RPMI8226 (cell line): ENCODE measurements at places on chromosomes 11 and 22.

DNA sequence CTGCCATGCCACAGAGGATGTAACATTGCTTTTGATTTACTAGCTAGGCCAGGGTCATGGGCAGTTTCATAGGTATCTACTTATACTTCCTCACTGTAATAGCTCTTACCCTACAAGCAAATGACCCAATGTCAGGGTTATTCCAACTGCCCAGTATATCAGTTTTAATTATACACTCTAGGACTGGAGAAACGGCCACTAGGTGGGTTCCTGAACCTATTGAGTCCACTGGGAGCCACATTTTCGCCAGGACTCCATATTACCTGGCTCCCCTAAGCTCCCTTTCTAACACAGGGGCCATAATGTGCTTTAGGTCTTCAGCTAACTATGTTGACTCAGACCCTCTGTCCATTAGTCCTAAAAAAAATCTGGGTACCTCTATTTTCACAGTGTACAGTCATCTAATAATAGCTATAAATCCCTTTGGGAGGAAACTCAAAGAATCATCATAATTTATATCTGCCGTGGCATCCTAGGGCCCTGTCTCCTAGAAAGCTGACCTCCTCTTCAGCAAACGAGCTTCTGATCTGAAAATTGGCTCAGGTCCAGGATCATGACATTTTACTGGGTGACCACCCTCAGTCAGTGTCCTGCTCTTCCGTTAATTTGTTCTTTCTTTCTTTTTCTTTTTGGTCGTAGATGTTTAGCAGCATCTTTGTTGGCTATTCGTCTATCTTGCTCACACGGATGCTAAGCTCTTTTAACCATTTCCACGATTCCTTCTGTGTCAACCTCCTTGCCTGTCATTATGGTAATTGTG is 244.3 kb downstream of the FAM76B start:
- peak; percentile 12 for DNase-seq

- DNase-seq = no peak
Observed at GRCh38 chr11:37026326-37026725, 428.3 kb upstream of the RAG2 start.

GRCh38 chr22:39012533-39013511 is 1.2 kb upstream of the APOBEC3C start:
- DNase-seq = no peak

DNA sequence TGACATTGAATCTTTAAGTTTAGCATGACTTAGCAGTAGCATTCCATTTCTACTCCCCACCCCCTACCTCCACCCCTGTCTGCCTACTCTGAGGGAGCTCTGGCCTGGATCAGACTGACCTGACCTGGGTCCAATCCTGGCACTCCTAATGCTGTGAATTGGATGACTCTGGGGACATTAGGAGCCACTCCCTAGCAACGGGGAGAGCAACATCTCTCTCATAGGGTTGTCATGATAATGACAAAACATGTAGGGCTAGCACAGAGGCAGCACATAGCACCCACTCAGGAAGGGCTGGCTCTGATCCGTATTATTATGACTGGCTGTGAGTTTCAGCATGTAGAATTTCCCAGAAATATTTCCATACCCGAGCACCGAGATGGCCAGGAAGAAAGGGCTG is 40.5 kb downstream of the CABIN1 start:
- DNase-seq = no peak

GRCh38 chr22:17931400-17931825 is 92.9 kb downstream of the MICAL3 start:
- DNase-seq = no peak

GRCh38 chr22:20001082-20001638 is 15.5 kb downstream of the ARVCF start:
- no peak for DNase-seq

DNA sequence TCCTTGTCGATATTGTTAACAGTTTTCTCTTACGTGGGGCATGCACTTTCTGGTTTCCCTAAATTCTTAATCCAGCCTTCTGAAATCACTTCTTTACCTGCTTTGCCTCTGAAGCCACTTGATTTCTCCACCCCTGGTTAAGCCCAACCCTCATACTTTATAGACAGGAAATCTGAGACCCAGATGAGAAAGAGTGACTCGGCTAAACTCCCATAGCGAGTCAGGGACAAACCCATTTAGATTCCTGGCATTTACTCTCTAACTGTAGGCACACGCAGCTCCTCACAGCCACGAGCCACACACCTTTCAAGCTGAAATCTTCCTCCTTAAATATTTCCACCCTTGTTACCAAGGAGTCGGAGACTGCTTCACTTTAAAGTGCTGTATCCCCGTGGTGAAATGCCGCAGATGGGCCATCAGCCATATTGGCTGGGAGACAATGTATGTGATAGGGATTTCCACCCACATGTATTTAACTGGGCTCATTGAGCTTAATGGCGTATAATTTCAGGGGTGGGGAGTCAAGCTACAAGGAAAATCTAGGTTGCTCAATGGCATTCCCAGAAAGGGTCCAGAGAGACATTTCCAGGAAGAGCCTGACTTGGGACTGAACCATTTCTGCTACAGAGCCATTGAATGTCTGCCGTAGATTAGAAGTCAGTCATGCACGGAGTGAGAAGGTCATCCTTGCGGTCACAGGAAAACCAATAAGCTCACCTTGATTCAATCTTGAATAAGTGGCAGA is 49.9 kb upstream of the GRK3 start:
- no peak for DNase-seq

- no peak for DNase-seq
Observed at GRCh38 chr11:16184588-16184987, 171.8 kb downstream of the SOX6 start.

DNA sequence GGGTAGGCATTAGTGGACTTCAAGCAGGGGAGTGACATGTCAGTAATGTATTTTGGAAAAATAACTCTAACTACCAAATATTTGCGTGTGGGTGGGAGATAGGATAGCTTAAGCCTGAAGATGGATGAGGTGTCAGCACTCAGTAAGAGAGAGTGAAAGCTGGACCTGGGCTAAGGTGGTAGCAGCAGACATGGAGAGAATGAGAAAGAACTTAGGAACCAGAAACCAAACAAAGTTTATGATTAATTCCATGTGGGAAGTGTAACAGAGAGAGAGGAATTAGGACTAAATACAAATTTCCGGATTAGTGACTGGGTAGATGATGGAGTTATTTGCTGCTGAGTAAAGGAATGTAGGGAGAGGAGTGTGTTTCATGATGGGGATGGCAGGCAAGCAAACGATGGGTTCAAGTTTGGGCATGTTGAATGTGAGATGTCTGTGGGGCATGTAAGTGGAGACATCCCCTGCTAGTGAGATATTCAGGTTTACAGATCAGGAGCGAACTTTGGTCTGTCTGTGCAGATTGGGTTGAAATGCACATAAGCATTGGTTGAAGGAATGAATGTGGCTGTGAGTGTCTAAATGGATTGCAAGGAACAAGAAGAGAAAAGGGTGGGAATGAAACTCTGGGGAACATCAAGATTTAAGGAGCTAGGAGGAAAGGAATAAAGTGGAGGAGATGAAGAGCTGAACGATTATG is 185.6 kb upstream of the MTMR2 start:
- DNase-seq = no peak

GRCh38 chr11:113736323-113736722 is 30.2 kb upstream of the TMPRSS5 start:
- DNase-seq = no peak

DNA sequence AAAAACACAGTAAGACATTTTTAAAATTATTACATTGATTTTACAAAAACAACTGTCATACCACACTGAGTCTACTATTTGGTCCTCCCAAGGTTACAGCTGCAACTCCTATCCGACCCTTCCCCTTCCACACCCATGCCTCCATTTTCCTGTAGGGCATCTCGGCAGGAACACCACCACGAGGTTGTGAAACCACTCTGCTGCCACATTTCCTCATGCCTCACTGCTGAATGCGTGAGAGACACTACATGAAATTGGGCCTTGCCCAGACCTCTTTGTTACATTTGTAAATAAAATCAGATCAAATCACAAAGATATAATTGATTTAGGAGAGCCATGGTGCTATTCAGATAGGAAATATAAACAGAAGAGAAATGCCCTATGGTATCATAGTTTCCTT is 2.0 kb downstream of the ARHGAP32 start:
- no peak for DNase-seq

DNA sequence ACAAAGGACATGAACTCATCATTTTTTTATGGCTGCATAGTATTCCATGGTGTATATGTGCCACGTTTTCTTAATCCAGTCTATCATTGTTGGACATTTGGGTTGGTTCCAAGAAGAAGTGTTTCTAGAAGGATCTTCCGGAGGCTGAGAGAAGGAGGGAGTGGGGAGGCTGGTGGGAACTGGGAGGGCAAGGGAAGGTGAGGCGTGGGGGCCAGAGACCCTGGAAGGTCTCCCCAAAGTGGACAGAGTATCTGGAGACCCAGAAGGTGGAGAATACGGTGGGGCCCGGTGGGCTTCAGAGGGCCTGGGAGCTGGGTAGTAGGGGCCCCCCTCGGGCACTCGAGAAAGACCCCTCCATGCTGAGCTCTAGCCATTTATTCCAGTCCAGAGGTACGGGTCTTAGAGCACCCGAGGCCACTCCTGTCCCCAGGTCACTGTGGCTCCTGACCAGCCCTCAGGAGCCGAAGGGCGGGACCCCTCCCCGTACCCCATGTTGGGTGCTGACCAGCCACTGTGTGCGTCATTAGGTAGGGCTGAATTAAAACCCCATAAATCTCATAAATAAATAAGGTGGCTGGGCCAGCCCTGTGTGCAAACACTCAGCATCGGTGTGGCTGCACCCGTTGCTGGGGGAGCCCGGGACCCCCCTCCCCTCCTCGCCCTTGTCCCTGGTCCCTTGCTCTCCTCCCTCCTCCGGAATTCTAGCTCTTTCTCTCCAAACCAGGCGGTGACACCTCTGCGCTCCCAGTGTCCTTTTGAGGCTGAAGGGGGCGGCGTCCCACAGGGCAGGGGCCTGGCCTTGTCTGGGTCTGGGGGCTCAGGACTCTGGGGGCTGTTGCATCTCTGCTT is 38.8 kb upstream of the MUC5AC start:
- no peak for DNase-seq

- no peak for DNase-seq
Observed at GRCh38 chr22:49170053-49170452, 657.6 kb downstream of the BRD1 start.

DNA sequence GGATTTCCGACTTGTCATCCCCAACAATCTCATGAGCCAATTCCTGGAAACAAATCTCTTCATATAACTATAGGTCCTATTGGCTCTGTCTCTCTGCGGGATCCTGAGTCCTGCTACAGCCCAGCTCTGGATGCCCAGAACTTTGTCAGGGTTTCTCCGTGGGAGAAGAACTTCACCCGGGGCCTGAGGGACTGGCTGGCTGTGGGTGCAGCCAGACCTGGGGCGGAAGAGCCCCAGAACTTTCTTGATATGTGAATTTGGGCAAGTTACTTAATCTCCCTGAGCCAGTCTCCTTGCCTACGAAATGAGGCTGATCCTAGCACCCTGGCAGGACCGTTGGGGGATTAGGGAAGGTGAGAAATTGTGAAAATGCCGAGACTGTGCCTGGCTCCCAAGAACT is 6.6 kb upstream of the TRIM29 start:
- DNase-seq = no peak

GRCh38 chr22:46976598-46976997 is 214.1 kb downstream of the TBC1D22A start:
- no peak for DNase-seq

- no peak for DNase-seq
Observed at GRCh38 chr22:48781868-48782267, 1045.8 kb downstream of the BRD1 start.
